Activated CD4-positive, alpha-beta T cell treated with anti-CD3 and anti-CD28 coated beads, Interleukin-2, amount 50 U/mL, for 48 hours (primary cell): ENCODE measurements at places on chromosomes 2 and 18.

DNA sequence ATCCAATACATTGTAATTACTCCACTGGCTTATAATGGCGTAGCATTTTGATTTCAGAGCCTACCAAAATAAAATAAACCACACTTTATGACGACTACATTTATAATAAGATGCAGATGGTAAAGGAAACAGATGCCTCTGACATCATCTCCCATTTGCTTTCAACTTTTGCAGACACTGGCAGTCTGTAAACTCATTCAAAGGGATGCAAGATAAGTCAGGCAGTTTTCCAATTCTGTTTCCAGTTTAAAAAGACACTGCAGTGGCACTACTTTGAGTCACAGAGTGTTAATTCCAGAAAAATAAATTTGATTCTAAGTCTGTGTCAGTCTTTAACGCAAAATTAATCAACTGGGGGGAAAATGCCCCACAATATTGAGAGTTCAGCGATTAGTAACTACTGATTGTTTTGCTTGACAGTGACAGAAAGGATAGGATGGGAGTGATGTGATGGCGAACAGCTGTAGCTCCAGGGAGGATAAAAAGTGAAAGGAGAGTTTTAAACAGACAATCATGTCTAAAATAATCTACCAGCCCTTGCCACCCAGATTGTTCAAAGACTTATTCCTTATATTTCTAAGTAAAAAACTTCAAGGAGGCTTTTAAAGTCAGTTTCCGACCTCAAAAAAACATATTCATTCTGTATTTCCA lies 6.7 kb downstream of the DSEL start:
- DNase-seq, result no peak

DNA sequence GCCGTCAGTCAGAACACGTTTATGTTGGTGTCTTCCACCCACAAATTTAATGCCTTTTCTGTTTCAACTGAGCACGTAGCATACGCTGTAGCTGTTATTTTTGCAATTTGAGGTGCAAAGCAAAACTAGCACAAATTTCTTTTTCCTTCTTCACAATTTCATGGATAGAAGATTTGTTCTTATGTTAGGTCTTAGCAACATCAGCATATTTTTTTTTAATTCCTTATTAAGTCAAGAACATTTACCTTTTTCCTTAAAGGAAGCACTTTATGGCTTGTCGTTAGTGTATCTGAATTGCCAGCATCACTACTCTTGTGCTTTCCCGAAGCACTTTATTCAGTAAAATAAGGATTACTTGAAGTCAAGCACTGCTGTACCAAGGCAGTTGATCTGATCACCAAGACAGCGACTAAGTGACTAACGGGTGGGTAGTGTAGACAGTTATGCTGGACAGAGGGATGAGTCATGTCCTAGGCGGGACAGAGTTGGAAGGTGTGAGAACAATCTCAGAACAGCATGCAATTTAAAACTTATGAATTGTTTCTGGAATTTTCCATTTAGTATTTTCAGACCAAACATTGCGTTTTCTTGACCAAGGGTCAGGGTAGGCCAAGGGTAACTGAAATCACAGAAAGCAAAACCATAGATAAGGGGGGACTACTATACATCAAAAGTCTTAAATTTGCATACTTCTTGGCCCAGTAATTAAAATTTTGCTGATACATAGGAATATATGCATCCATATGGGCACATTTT lies 13.3 kb downstream of the BABAM2 start:
- no peak for DNase-seq

DNA sequence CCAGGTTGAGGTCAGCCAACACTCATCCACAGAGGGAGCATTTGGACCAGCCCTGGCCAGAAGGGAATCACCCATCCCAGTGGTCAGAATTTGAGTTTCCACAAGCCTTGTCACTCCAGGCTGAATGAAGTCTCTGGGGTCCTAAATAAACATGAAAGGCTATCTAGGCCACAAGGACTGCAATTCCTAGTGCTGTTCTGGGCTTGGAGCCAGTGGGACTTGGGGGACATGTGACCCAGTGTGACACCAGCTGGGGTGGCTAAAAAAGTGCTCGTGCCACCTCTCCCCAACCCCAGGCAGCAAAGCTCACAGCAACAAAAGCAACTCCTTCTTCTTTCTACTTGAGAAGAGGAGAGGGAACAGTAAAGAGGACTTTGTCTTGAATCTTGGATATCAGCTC lies 91.7 kb downstream of the MDH1 start:
- no peak for DNase-seq

DNA sequence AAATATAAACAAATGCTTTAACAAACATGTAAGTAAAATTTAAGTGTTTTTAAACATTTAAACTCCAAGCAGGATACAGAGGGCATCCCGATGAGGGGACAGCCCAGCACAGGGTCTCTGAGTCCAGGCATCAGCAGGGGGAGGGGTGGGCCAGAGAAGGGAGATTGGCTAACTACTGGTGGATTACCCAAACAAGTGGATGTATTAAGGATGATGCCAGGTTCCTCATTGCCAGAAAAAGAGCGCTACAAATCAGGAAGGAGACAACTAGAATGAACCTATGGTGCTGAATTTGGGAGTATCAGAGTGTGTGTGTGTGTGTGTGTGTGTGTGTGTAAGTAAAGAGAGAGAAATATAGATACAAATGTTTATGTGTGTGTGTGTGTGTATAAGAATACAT lies 162.0 kb upstream of the RMP24 start:
- no peak for DNase-seq

DNA sequence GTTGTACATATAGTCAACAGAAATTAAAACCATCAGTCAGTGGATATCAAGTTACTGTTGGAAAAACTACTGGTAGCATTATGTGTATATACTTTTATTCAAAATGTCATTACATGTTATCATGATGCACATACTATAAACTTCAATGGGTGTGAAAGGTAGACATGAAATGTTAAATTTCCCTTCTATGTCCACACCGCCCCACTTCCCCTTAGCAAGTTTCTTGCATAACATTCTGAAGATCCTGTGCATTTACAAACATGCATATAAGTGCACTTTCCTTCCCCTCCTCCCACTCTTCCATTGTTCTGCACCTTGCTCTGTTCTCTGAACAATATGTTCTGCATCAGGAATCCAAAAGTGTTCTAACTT lies 16.6 kb upstream of the HK2 start:
- DNase-seq, result no peak

DNA sequence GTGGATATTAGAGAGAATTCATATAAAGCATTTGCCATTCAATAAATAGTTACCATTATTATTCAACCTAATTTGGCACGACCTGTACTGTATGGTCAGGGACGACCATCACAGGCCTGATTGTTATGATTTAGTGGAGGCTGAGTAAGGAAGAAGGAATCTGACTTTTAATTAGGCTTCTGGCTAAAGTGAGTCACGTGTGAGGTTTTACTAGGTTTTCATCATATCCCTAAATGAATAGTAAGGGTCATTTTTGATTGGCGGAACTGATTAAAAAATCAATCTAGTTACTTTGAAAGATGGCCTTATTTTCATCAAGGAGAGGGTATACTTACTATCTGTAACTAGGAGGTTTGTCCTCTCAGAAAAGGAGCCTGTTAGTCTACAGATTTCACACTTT lies 143.4 kb downstream of the ADCYAP1 start:
- DNase-seq, result no peak

DNA sequence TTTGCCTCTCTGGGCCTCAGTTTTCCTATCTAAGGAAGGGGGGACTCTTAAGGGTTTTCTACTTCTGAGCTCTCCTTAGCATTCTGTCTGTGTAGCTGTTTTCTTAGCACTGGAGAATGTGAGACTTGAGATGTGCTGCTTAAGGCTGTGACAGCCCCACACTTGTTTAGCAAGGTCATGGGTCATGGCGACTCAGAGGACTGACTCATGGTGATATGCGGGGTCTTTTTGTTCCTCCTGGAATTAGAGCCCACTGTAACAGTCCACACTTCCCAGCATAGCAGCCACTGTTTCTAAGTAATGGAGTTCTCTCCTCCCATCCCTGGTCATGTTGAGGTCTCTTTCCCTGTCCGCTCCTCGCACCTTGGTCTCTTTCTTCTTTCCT lies 4.1 kb upstream of the LPIN1 start:
- no peak for DNase-seq

DNA sequence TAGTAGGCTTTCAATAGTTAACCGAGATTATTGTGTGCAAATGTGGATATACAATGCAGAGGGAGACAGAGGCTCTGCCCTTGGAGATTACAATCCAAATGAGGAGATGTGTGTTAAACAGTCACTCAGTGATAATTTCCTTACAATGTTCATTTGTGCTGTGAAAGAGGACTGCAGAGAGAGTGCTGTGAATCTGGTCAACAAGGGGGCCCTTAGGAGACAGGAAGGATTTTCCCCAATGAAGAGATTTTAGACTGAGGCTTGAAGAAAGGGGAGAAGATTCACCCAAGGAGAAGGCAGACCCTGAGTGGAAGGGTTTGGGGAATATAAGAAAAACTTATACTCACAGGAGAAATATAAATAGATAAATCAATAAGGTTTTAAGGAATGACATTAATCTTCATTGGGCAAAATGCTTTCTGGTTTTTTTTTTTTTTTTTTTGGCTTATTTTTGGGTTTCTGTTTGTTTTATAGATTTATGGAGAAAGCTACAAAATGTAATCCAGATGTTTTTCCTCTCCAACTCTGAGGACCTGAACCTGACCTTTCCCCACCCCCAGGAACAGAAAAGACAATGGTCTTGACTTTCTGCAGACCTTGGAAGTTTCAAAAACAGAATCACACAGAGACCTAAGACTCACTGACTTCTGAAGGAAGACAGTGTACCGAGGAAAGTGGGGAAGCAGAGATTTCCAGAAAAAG lies 151.3 kb upstream of the SERPINE2 start:
- no peak for DNase-seq

DNA sequence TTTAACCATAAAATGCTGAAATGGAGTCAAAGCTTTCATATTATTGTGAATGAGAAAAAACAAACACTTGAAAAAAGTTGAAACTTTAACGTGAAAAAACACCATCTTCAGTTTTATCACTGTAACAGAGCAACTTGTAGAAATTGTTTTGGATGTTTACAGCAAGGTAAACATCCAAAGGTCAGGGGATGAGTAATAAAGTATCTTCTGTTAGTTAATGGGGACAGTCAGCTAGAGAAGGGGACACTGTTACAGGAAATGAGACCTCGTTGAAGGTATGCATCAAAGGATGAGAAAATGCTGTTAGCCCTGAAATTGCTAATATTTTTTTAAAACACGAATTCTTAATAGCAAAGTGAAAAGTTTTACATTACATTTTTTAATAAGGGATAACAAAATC lies 2.9 kb downstream of the RHBDD1 start:
- DNase-seq, result no peak

DNA sequence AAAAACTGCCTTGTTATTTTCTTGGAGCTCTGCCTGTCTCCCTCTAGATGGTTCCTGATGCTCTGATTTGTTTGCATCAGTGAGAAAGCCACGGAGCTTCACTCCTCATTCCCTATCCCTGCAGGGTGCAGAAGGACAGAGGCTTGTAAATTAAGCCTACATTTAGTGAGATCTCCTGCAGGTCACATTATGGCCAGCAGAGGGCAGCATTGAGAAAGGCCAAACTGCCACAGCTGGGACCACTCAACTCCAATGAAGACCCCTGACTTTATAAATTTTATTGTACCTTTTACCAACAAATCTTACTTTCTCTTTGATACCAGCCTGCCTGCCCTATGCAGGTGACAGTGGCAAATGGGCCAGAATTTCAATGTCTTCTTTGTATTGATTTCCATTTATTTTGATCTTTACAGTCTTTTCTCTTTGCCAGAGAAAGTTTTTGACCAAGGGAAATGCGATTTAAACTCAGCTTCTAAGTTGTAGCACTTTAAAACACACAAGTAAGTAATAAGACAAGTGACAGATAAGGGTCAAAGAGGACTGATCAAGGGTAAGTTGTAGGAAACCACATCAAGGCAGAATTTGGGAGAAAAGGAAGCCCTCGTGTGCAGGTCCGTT lies 1029.1 kb upstream of the KLHL29 start:
- peak; percentile 55 for DNase-seq

GRCh38 chr2:99974682-99975375 lies 167.6 kb downstream of the AFF3 start:
- DNase-seq, result no peak

DNA sequence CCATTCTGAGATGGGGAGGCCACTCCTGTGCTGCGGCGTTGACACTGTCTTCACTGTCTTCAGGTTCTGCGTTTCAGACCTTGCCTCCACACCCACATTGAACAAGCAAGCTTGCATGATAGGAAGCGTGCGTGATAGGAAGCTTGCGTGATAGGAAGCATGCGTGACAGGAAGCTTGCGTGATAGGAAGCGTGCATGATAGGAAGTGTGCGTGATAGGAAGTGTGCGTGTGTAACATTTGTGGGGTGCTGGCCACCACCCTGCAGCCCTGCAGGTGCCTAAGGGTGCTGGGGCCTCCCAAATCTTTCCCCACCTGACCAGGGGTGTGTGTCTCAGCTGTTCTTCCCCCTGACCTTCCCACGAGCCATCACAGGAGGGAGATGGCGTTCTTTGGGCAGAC lies 25.3 kb downstream of the TSHZ1 start:
- no peak for DNase-seq

GRCh38 chr2:35428548-35428947 lies 927.0 kb upstream of the CRIM1 start:
- DNase-seq, result peak; percentile 25

DNA sequence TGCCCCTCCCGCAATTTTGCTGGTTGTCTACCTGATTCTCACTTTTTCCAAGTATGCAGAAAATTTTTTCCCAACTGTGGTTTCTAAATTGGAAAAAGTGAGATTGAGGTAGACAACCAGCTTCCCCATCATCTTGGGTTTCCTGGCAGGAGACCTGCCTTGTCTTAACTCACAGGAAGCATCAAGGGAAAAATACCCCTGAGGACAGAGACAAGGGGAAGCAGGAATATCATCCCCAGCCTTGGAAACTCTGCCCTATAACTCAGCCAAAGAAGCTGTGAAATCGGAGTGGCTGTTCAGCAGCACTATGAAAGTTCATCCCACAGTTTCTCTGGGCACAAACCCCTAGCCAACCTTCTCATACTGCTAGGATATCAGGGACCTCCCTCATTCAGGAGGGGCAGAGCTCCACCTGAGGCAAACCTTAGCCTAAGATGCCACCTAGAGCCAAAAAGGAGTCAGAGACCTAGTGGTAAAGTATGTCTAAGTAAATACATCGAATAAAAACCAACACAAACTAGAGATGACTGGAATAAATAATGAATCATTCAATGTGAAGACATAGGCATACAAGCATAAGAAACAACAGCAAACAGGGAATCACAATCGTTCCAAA lies 68.2 kb downstream of the ZSWIM2 start:
- no peak for DNase-seq

DNA sequence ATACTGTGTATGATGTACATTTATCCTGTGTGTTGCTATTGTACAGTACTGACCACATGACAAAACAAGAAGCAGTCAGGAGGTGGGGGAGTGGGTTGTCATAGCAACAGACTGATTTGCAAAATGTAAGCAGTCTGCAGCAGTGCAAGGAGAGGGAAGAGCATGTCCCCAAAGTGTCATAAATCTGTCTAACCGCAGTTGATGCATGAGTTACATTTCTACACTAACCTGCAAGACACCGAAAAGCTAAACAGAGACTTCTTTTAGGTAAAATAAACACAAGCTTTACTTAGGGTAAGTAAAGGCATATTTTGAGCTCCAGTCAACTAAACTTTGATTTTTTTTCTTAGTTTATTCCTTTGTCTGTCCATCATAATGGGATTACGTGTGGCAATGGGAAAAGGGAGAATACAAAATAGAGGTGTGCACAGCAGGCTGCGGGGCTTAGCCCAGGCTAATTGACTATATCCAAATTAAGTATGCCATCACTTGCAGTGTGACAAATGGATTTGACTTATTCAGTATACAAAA lies 134.5 kb downstream of the MEIS1 start:
- no peak for DNase-seq

- no peak for DNase-seq
These were observed 279.0 kb downstream of the SRBD1 start for GRCh38 chr2:45332094-45332493.

GRCh38 chr2:33929467-33929866 lies 330.4 kb upstream of the FAM98A start:
- DNase-seq, result no peak
